Renal cortex interstitium (tissue), 15 donors: ENCODE measurements at places on chromosomes 2 and 18.

GRCh38 chr18:24595561-24596031, 135.2 kb downstream of the HRH4 start:
- no peak for DNase-seq

- no peak for DNase-seq
These were observed 48.0 kb upstream of the FAHD2A start for GRCh38 chr2:95354469-95354901.

DNA sequence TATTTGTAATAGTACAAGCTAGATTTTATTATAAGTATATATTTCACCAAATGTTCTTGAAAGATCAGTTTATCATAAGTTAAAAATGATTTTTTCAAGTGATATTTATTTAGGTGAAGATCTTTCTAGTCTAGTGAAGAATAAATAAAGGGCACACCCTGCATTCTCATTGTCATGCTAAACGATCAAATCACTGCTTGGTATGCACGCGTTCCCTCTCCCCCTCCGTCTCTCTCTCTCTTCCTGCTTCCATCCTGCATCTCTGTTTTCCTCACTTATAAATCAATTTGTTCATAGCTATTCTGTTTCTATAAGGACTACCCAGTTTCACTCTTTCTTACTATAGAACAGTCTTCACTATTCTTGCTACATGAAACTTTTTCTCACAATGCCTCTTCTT, 1067.4 kb downstream of the LRP1B start:
- no peak for DNase-seq

DNA sequence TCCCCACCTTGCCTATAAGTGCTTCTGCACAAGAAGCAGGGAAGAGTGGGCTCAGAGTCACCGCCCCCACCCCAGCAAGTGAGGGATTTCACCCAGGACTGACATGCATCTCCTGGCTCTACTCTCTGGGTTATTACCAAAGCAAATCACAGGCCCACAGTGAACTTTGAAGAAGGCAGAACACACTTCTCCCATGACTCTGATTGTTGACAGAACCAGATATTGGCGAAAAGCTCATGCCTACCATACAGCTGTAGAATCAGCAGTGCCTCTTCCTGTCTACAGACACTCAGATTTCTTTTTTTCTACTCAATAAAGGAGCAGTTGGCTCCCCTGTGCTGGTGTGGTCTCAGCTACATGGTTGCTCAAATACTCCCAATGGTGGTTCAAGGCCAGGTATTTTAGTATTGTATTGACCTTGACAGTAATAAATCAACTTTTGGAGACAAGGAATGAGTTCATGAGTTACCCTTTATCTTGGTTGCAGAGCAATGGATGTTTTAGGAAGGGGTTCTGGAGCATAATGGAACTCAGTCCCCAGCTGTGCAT, 512.9 kb upstream of the ID2 start:
- no peak for DNase-seq

DNA sequence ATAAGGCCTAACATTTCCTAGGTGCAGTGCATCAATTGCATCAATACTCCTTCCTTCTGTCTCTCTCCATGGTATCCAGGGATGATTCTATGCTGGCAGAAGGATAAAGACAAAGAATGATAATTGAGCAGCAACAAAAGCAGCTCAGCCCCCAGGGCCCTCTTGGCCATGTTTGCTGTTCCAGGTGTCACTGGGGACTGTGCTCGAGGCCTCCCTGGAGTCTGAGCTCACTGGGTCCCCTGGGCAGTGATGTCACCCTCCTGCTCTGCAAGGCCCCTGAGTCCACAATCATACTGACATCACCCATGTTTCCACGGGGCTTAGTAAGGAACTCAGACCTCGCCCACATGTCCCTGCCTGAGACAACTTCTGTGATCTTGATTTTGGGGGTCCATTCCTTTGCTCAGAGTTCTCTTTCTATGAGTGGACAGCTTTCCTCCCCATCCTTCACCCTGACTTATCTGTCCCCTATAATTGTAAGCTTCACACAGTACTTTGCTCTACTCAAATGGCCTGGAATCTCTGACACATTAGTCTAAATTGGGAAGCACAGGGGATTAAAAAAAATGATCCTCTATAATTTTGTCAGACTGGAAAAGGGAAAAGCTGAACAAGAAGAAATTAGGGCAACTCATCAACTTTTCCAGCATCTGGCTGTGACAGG, 15.8 kb upstream of the EXOC6B start:
- DNase-seq = no peak

DNA sequence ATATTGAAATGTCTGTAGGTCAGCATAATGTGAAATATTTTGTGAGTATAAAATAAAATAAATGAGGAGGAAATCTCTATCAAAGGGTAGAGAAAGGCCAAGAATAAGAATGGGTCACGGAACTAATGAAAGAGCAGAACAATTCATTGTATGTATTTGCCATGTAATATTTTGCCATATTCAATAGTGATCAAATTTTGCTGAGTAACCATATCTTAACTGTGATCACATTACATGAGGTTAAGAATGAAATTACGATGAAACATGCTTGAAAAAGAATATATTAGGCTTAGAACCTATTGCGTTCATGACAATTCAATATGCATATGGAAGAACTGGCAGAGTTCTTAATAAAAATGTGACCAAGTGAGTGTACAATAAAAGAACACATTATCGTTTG, 437.2 kb upstream of the NRXN1 start:
- no peak for DNase-seq

DNA sequence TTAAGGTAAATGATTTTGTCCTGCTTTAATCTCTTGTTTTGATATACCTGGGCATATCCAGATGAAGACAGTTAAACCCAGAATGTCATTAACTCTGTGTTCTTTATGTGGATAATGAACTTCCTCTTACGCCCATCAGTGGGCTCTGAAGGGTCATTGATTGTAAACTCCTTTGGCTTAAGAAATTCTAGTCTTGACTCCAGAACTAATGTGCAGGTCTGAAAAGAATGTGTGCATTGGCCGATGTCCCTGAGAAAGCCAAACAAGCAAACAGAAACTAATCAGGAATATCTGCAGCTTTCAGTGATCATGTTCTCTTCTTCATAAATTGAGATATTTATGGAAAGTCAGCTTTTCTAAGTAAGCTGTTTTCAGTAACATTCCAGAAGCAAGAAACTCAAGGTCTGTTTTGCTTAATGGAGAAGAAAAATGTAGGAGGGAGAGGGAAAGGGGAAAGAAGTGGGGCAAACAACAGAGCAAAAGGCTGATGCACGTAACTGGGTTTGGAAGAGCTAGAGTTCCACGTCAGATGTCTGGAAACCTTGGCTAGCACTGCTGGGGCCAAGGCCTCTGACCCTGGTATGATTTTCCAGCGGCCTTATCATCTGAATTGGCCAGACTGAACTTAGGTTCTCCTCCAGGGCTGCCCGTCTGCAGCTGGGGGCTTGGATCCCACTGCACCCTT, 61.3 kb upstream of the FHL2 start:
- no peak for DNase-seq

- DNase-seq = no peak
These were observed 83.6 kb downstream of the COLEC12 start for GRCh38 chr18:416930-417329.

DNA sequence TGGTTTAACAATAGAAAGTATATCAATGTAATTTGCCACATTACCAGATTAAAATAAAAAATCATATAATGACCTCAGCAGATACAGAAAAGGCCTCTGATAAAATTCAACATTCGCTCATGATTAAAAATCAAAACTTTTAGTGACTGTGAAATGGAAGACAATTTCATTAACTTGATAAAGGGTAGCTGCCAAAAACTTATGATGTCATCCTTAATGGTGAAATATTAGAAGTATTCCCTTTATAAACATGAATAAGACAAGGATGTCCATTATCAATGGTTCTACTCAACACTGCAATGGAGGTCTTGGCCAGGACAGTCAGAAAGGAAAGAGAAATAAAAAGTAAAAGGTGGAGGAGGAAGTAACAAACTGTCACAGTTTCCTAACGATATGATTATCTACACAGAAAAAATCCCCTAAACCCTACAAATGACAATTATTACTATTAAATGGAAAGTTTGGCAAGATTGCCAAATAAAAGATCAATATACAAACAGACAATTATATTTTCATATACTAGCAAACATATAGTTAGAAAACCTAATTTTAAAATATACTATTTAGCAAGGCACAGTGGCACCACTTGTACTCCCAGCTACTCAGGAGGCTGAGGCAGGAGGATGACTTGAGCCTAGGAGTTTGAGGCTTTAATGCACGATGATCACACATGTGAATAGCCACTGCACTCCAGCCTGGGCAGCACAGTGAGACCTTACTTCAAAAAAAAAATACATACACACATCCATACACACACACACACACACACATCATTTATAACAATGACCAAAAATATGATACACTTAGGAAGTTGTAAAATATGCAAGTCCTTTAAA, 12.8 kb downstream of the METTL8 start:
- no peak for DNase-seq

DNA sequence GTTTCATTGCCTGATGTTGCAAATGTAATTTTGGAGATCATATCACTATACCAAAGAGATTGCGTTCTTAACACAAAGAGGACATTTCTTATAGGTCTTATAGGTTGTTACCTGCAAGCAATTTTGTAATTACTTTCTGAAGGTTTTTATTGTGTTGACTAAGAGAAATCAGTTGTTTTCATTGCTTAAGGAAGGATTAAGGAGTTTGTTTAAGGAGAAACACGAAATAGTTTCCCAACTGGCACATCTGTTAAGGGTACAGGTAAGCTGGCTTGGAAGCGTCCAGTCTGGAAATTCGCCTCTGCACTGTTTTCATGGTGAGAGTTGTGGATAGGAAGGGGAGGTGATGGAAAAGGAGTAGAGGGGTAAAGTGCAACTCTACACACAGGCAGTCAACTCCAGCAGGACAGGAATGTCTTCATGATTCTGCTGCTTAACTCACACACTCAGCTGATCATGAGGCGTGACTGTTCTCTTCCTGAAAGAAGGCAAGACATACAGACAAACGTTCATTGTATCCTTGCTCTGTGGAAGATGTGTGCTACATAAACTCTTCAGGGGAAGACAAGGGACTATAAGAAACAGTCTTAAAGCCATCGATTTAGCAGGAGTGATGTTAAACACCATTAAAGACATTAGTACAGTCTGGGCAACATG, 61.4 kb upstream of the ACSL3 start:
- DNase-seq = no peak

GRCh38 chr2:224401641-224402342, at the start of gene FAM124B:
TSS of gene FAM124B (minus strand) at chr2:224402107. CDS start at chr2:224401768, 339 bp downstream.
- DNase-seq = no peak

DNA sequence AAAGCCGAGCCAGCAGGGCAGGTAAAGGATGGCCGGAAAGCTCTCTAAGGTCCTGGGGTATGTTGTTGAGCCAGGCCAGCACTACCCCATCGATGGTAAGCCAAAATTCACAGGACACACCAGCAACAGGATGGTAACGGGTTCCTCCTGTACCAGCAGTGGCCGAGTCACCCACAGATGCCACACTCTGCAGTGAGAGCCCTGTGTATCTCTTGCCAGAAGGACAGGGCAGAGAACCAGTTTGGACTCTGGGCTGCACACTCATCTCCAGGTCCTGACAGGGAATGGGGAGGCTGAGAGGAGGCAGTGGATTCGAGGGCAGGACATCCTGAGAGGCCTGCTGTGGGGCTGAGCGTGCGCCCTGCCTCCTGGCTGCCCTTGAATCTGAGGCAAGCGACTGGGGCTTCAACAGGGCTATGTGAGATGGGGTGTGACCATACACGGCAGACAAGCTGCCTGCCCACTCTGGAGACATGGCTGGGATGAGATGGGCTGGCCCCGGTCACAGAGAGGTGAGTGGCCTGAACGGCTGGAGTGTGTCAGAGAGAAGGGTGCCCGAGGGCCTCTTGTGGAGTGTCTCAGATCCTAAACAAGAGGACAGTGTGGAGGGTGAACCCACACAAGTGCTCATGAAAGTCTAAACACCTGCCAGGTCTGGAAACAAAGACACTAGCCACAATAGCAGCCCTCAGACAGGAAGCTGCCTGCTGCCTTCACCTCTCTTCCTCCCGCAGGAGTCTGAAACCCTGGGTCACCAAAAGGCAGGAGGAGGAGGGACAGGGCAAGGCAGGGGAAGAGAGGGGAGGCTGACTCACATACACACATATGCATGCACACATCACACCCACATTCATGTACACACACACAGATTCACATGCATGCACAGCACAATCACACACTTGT, 182.3 kb downstream of the LOXHD1 start:
- DNase-seq = no peak

GRCh38 chr18:5162111-5162510, 34.9 kb downstream of the AKAIN1 start:
- no peak for DNase-seq

DNA sequence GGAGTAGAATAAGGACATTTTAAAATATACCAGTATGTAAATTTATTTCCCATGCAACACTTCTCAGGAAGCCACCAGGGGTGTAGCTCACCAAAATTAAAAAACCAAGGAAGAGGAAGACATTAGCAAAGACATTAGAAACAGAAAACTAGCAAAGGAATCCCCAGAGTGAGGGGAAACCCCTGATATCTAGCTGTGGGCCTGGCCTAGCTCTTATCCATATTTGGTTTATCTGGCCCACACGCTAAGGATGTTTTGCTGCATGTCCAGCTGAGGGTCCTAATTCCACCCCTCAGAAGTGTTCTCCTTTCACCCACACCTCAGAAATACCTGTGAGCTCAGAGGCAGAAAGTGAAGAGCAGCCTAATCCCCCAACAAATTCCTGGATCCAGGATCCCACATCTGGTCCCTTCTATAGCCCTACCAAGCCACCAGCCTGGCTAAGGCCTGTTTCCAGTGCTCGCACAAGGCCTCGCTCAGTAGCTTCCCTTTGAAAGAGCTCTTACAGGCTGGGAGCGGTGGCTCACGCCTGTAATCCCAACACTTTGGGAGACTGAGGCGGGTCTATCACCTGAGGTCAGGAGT, 17.4 kb downstream of the OSBPL1A start:
- DNase-seq = no peak

- DNase-seq = no peak
These were observed 15.5 kb downstream of the SALL3 start for GRCh38 chr18:78994977-78995582.

GRCh38 chr18:65983750-65984149, 232.9 kb downstream of the CDH7 start:
- no peak for DNase-seq

DNA sequence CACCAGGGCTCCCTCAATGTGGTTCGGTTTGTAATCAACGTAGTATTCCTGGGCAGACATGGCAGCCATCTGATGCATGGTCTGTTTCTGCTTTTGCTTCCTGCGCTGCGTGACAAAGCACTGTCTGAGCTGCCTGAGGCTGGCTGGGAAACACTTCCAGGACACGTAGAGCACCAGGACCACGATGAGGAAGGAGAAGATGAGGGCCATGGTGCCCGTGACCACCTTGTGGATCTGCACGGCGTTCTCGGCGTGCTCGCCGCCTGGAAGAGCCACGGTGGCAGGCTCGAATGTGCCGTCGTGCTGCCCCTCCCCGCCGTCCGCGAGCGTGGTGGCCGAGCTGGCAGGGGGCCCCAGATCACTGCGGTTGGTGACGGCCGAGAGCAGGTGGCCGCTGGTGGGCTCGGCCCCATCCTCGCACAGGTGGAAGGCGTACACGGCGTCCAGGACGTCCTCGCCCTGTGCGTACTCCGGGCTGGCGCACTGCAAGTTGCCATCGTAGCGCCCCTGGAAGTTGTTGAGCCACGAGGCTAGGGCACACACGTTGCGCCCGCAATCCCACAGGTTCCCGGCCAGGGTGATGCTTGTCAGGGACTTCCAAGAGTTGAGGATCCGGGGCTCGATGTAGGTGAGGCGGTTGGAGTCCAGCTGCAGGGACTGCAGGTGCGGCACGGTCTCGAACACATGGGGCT, 2.1 kb downstream of the LRRTM1 start:
- no peak for DNase-seq

- no peak for DNase-seq
These were observed 26.9 kb upstream of the DARS1 start for GRCh38 chr2:136012315-136012714.

- no peak for DNase-seq
These were observed 11.1 kb upstream of the MAP4K3 start for GRCh38 chr2:39448169-39448502.
